ENCODE measurements at places on chromosomes 5 and 9.

DNA sequence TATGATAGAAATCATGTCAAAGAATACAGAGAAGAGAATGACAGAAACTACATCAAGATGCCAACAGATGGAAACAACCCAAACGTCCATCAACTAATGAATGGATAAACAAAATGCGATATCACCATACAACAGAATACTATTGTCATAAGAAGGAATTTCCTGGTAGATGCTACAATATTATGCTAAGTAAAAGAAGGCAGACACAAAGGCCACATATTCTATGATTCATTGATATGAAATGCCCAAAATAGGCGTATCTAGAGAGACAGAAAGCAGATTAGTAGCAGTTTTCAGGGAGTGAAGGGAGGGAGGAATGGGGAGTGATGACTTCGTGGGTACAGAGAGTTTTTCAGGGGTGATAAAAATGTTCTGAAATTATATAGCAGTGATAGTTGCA lies 58.3 kb upstream of the AKNA start:
- DNase-seq: no peak

DNA sequence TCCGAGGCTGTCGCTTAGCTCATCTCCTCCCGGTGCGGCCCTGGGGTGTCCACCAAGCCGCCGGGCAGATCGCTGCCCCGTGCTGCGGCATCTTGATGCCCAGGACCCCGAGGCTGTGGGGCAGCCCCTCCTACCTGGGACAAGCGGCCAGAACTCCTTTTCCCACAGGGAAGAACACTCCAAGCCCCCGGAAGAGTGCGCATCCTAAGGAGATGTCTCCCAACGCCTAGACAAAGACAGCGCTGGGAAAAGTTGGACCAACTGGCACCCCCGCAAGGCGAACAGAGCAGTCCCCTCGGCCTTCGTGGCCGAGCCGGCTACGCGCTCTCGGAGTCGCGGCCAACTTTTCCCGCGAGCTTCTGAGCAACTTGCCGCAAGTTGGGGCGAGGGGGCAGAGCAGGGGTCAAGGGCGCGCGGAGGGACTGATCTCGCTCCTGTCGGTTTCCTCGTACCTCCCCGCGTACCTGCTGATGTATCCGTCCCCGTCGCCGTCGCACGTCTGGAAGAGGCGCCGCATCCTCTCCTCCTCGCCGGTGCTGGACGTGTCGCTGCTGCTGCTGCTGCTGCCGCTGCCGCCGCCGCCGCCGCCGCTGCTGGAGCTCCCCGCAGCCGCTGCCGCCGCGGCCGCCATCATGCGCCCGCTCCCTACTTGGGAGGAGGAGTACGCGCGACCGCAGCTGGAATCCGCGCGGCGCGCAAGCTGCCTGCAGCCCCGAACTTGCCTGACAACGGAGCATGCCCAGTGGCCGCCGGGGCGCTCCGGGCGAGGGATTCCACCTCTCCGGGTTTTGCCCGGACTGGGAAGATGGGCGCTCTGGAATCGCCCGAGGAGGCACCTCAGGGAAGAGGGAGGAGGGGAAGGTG lies at the start of gene MCC:
MCC (minus strand) TSS at position 673 of the 864 bp plus-strand sequence.
- peak; percentile 10 for DNase-seq

DNA sequence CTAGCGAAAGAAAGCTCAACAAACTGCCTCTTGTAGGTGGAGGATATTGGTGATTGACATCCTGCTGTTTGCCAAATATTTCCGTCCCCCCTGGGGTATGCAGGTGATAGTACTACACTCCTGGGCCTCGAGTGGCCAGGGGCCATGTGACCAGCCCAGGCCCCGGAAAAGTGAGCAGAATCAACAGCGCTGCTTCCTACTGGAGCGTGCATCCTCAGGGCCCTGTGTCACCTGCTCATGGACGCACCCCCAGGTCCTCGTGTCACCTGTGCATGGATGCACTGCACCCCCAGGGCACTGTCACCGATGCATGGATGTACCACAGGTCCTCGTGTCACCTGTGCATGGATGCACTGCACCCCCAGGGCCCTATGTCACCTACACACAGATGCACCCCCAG lies 43.8 kb downstream of the ADAMTS16 start:
- no peak for DNase-seq

DNA sequence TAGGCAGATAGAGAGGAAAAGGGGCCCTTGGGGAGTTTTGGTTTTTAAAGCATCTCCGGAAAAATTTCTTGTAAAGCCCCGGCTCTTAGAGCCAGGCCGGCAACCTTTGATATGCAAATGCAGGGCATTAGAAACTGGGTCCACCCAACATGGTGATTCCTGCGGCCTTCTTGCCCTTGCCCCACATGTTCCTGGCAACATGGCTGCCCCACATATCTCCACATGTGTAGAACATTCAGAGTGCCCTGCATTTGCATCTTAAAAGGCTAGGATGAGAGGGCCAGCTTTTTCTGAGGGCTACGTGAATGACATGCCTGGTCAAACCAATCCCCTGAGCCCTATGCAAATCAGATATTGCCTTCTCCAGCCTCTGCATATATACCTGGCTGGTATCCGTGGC lies 5.0 kb upstream of the SNAPC3 start:
- DNase-seq: no peak

- no peak for DNase-seq
Observed at GRCh38 chr5:155872629-155873220, 454.2 kb upstream of the SGCD start.

DNA sequence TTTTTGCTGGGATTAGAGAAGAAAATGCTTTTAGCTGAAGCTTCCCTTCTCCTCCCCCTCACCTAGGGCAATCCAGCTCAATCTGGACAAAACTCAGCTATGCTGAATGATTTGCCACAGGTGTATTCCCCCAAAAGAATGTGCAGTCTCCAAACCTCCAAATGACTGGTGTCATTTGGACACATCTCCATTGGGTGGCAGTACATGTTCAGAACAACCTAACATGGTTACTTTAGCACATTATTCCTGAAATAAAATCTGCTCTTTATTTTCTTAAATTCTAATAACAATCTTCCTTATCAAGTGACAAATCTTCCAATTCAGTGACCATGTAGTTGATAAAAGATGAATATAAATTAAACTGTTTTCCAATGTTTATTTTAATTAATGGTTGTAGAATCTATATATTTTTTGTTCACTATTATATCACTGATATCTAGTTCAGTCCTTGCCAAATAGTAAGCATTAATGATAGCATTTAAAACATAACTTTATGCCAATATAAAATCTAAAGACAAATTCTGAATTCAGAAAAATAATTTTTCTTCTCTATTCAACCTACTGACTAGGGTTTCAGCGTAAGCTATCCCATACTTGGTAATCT lies 61.3 kb upstream of the MOCS2 start:
- DNase-seq: no peak

GRCh38 chr5:147779694-147780093 lies 2.8 kb downstream of the JAKMIP2 start:
- no peak for DNase-seq

DNA sequence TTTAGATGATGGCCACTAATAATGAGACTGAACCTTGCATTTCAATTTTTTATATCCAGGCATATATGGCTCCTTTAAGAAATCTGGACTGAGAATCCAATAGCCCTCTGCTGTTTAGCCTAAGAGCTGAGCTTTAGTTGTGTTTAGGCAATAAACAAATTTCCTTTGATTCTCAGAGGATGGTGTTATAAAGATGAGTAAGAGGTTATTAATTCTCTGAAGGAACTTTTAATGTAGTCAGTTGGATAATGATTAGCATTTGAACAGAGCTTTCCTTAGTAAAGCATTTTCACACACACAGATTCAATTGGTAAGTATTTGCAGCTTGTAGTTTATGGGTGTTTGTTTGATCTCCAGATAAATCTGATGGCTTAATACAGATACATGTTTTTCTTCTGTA lies 149.6 kb downstream of the PRR16 start:
- DNase-seq: no peak

GRCh38 chr5:36417221-36417620 lies 115.5 kb upstream of the RANBP3L start:
- no peak for DNase-seq

DNA sequence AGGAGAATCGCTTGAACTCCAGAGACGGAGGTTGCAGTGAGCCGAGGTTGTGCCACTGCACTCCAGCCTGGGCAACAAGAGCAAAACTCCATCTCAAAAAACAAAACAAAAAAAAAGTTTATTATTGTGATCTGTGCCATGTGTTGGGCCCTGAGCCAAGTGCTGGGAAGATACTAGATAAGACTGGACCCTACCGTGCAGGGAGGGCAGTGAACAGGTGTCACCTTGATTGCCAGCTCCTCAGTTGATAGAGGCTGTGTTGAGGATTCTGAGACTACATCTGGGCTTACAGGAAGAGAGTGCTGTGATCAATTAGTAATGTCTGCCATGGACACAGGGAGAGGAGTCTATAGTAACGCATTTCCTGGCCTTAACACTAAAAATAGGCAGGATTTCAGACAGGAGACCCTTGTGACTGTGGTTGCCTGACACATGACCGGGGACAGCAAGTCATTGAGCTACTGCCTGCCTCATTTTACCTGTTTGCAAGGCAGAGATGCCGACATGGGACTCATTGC lies 201.5 kb downstream of the C9orf50 start:
- no peak for DNase-seq

All from stimulated activated CD8-positive, alpha-beta memory T cell treated with anti-CD3 and anti-CD28 coated beads, Interleukin-15, amount 100 ng/mL, for 48 hours (primary cell).